Urinary bladder (tissue), 4 donors: ENCODE measurements at places on chromosomes 7 and 10. TPM values are rescaled to one million over a fixed set of nuclear protein-coding genes. Genes with fewer than 3 reads are reported as not detected.

DNA sequence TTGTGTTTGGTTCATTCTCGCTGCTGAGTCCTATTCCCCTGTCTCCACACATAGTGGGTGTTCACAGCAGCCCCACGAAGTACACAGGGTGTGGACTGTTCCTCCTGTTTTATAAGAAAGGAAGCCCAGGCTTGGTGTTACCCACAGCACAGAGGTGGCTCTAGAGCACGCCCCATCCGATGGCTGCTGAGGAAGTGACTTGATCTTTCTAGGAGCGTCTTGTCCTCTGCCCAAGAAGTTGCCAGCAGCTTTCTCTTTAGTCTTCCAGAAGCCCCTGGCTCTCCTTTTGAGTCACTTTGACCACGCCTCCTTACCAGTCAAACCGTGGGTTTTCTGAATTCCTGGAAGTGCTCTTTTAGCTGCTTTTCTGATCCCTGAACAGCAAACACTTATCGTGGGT is 94.0 kb downstream of the GRK5 start:
- no peak for DNase-seq

GRCh38 chr7:46428295-46428694 is 507.2 kb upstream of the IGFBP3 start:
- no peak for DNase-seq

DNA sequence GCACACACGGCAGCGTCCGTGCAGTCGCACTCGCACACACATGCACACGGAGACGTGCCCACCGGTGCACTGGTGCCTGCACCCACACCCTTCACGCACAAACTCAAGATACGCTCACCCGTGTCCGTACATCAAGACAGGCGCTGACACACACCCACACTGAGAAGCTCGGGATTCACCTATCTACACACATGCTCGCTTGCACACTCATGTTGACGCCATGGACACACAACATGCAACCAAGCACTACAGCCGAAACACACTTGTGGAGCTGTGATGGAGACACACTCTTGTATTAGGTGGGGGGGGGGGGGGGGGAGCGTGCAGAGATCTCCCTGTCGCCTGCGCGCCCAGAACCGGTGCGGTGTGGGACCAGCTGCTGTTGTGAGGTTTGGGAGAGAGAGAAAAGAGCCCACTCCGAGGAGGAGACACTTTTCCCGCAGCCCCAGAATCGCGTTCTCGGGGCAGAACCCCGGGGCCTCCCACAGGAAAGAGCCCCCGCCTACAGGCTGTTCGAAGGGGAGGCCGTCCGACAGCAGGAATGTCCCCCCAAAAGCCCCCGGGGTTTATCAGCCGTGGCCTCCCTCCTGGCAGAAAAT is 605 bp upstream of the NFKB2 start:
- no peak for DNase-seq

DNA sequence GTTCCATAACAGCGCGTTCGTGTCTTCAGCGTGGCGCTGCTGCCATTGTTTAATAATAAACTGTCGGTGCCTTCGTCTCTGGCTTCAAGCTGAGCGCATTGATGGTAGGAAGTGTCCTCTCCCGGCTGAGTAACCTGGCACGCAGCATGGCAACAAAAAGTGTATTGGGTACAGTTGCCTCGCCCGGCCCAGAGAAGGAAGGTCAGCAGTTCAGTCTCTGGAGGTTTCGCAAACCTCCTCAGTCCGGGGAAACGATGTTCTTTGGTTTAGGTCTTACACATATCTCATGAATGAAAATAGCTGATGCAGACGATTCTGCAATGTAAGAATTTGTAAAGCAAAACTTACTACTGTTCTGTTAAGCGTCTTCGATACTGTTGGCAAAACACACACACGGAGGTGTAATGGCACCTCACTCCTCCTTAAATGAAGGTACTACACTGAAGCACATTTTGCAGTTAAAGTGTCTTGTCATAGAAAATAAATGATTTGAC is 739 bp upstream of the CCDC186 start:
- DNase-seq, result no peak

DNA sequence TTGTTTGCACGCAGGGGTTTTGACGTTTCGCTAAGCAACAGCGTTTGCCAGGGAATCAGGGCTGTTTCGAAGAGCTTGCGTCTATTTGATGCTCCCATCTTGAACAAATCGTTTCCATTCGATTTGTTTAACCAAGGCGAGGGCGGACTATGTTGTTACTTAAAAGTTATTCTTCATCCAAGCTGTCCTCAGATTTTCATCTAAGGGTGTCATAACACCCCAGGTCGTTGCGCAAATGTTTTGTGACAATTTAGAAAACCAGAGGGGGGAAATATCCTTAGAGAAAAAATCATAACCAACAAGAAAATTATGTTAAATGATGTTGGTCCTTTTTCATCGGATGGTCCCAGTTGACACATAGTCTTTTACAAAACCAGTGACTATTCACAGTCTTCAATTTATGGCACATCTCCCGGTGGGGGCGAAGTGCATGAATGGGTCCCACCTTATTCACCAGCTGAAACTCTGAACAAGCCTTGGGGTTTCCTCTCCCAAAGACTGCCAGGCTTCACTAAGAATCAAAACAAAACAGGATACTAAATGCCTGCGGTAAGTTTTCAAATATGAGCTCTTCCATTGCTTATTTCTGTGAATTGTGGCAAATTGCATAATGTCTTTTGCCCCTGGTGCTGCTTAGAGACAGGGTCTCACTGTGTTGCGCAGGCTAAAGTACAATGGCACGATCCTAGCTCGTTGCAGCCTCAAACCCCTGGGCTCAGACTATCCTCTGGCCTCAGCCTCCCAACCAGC is 109.9 kb downstream of the REEP3 start:
- no peak for DNase-seq

DNA sequence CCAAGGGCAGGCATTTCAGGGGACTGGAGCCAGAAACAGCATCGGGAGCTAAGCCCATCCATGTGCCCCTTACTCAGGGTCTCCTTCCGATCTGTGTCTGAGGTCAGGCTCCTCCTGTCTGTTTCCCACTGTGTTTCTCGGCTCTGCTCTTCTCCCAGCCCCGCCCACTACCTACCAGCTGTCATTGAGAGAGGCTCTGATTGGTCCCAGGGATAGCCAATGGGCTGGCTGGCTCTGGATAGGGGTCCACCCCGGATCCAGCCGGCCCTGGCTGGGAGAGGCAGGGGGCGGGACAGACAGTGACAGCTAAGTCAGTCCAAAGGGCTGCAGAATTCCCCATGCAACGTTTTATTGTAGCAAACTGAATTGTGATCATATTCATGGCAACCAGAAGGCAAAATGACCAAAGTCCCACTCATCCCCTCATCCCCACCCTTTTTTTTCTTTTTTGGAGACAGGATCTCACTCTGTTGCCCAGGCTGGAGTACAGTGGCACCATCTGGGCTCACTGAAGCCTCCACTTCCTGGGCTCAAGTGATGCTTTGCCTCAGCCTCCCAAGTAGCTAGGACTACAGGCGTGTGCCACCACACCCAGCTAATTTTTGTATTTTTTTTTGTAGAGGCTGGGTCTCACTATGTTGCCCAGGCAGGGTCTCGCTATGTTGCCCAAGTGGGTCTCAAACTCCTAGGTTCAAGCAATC is 76.3 kb downstream of the CLIP2 start:
- peak; percentile 32 for DNase-seq

GRCh38 chr10:99412099-99412498 is 18.3 kb downstream of the GOT1 start:
- DNase-seq, result no peak

- no peak for DNase-seq
Measured at GRCh38 chr10:86520871-86521677, 518 bp downstream of the WAPL start.

GRCh38 chr10:5900247-5900646 is 10.2 kb downstream of the FBH1 start:
- DNase-seq, result no peak

DNA sequence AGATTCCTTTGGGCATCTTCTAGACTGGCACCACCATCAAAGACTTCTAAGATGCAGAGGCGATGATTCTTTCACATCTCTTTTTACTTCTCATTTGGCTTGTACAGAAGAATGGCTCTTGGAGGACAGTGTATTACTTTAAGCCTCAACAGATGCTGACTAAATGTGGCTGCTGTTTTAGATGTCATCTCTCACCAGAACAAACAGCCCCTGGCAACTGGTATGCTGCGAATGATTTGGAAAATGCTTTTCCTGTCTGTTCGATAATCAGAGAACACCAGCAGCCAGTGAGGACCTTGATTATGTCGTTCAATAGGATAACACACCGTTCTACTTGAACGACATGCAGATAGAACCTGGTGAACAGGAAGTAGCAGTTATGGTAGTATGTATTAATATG is 131.8 kb downstream of the RNF216 start:
- DNase-seq, result no peak

The FBXL15 gene
- 36.6 TPM for polyA plus RNA-seq

The ACTL6B gene
- 0.19 TPM for polyA plus RNA-seq

The MDFIC gene
- 13.4 TPM for polyA plus RNA-seq

The ANKRD7 gene
- polyA plus RNA-seq, result 0.10 TPM

The PKD1L1 gene
- polyA plus RNA-seq, result 0.19 TPM

The SLC26A3 gene
- 0.03 TPM for polyA plus RNA-seq

The STEAP2 gene
- polyA plus RNA-seq, result 8.7 TPM

The AQP1 gene
- polyA plus RNA-seq, result 394 TPM

The FAM180A gene
- polyA plus RNA-seq, result 2.9 TPM

The CNPY1 gene
- not detected for polyA plus RNA-seq

The PTPN20 gene
- polyA plus RNA-seq, result 1.3 TPM

The RNF133 gene
- polyA plus RNA-seq, result 0.06 TPM

The ATOH7 gene
- polyA plus RNA-seq, result 0.06 TPM

The CELF2 gene
- 40.1 TPM for polyA plus RNA-seq

The ACHE gene
- 4.3 TPM for polyA plus RNA-seq
